ENCODE measurements at places on chromosomes 3 and 15.

GRCh38 chr3:125045965-125046364 is 9.8 kb downstream of the HEG1 start:
- DNase-seq = peak; percentile 83

DNA sequence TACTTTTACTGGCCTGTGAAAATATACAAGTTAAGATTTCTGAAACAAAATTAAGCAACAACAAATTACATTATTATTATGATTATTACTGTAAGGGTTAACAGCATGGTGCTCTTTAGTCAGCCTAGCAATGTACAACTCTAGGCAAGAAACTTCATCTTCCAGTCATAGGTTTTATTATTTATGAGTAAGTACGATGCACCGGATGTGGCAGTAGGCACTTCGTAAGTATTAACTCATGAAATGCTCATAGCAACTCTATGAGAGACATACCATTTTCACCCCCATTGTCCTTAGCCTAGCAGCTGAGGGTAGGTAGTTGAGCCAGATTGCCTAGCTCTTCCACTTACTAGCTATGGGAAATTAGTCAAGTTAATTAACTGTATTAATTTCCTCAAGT is 68.0 kb upstream of the PTPRG start:
- DNase-seq = no peak

DNA sequence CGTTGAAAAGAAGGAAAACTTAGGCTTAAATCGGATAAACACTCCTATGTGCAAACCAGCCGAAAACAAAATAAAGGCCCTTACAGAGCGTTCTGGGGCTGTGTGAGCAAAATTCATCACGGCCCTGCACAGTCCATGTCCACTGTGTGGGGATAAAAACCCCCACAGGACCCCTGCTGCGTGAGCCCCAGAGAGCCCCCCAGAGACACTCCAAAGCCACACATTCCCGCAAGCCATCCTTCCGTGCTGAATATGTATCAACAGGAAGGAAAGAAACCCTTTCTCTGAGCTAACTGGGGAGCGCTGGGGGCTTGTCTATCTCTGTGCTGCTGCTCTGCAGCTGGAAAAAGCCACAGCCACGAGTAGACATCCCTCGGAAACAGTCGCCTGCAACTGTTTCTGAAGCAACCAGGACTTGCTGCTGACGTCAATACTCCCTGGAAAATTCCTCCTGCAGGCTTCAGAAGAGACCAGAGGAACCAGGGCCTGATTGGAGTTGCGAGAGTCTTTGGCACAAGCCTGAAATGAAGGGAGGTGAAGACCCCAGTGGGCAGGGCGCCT is 72.7 kb downstream of the NUP210 start:
- DNase-seq = no peak

DNA sequence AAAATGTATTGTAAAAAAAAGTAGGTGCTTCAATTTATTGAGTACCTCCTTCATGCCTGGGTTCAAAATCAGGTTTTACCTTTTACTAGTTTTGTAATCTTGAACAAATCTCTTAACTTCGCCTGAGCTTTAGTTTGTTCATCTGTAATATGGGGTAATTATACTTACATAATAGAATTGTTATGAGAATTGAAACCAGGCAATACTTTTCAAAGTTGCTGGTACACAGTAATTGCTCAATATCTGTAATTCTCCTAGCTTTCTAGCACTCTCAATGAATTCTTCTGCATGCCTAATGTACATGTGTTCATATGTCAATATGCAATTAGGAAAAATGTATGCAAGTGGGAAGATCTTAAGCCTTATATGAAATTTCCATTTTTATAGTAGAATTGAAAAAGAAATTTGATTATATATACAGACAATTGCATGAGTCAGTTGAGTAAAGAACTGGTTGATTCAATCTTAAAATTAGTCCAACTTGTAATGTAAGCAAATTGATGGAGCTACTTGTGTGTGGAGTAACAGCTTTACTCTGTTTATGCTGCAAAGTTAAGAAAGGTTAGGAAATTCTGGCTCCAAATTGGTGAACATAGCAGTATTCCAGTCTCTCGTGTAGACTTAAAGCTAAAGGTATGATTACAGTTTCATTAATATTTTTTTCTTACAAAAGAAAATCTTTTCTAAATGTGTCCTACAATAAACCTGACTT is 4.1 kb downstream of the TNFSF10 start:
- no peak for DNase-seq

- peak; percentile 74 for DNase-seq
Measured at GRCh38 chr15:80669663-80670273, 25.3 kb upstream of the ABHD17C start.

DNA sequence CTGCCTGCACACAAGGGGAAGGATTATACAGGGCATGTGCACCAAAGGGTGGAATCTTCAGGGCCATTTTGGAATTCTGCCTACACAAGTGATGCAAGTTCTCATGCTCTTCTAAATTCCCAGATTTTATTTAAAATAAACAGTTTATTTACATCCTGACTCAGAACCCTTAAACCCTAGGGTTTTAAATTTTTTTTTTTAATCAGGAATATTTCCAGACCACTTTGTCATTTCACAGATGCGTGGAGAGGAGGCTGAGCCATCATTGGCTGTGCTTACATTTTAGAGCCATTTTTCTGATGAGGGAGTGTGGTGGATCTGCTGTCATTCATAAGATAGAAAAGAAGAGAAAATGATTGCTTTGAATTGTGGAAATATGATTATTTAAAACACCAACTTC is 65.2 kb upstream of the MNS1 start:
- no peak for DNase-seq

DNA sequence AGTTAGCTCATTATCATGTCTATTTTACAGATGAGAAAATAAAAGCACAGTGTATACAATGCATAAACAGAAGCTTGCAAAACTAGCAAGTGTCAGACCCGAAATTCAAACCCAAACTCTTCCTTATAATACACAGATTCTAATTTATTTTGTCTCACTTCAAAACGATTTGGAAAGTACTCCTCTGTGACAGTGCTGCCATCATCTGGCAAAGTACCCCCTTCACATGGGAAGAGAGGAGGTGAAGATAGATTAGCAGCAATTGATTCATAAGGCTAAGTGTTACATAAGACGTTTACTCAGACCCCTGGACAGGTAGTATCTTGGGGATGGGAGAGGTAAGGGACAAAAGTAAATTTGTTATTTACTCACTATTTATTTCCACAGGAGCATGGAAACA is 744.0 kb upstream of the SGO1 start:
- DNase-seq = peak; percentile 39

DNA sequence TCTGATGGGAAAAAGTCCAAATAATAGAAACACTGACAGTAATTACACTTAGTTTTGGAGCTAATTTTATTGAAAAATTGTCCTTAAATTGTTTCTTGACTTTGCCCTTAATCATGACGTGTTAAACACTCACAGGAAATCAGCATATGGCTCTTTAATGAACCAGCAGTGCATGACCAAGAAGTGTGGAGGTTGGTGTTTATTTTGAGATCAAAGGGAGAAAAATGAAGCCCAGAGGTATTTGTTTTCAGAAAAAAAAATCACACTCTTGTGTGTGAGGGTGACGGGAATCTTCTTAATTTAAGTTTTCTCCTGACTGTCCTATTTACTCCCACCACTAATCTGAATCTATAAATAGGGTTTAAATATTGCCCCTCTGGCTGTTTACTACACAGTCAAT is 28.8 kb upstream of the SYNM start:
- DNase-seq = no peak

- no peak for DNase-seq
Measured at GRCh38 chr15:38274135-38274534, 21.5 kb downstream of the SPRED1 start.

- no peak for DNase-seq
Measured at GRCh38 chr3:157858821-157859220, 247.4 kb downstream of the SHOX2 start.

DNA sequence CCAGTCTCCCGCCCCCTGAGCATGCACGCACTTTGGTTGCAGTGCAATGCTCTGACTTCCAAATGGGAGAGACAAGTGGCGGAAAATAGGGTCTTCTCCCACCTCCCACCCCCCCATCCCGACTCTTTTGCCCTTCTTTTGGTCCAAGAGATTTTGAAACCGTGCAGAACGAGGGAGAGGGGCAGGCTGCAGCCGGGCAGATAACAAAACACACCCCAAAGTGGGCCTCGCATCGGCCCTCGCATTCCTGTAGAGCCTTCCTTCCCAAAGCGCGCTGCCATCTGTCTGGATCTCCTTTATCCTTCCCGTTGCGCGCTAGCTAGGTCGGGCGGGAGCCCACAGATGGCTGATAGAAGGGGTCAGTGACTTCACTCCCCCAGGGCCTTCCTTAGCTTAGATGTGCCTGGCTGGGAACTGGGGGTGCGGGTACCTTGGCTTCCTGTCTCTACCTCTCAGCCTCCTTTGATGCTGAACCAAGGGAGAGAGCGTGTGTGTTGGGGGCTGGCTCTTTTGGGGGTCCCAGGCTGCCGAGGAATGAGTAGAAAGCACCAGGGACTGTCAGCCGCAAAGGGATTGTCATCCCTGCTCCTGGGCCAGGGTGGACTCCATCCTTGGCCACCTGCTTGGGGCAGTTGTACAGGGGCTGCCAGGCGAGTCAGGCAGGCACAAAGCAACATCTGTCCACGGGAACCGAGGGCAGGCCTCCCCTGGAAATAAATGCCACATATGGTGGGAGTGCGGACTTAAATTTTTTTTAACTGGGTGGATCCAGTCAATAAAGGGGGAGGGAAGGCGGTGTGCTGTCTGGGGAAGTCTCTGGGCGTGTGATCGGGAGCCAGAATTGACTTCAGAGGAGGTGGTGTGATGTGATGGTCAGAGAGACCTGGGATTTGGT is 1.8 kb downstream of the SMAD3 start:
- no peak for DNase-seq

DNA sequence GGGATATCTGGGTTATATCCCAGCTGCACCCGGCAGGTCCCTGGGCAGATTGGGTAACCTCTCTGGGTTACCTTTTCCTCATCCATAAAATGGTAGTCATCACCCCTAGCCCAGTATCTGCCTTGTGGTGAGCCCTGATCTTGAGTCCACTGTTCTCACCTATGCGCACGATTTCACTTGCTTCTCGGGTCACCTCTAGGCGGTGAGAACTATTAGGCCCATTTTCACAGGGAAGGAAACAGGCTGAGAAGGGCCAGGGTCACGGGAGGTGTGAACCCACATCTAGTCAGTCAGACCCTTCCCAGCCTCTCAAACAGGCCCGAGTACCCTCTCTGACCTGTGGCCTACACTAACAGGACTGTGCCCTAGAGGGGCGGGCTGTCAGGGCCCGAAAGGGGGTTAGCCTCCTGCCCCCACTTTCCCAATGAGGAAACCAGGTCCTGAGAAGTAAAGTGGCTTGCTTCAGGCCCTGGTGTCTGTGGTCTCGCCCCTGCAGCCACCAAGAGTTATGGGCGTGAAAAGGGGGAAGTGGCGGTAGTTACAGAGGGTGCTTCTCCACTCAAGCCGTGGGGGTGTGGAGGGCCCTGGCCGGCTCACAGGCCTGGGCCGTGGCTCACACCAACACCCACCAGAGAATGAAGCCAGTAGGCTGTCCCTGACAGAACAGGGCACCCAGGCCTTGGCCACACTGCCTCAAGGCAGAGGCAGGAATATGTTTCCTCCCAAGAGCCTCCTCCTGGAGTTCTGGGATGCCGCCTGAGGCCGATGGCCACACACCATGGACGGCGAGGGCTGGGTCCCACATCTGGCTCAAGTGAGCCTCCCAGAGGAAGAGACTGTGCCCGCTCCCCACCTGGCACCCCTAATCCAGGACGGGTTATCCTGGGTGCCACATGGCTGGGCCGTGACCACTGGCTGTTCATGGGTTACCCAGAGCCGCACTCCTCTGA is 19.5 kb downstream of the PSTPIP1 start:
- no peak for DNase-seq

GRCh38 chr3:119663885-119664284 is 3.5 kb upstream of the POPDC2 start:
- DNase-seq = no peak

DNA sequence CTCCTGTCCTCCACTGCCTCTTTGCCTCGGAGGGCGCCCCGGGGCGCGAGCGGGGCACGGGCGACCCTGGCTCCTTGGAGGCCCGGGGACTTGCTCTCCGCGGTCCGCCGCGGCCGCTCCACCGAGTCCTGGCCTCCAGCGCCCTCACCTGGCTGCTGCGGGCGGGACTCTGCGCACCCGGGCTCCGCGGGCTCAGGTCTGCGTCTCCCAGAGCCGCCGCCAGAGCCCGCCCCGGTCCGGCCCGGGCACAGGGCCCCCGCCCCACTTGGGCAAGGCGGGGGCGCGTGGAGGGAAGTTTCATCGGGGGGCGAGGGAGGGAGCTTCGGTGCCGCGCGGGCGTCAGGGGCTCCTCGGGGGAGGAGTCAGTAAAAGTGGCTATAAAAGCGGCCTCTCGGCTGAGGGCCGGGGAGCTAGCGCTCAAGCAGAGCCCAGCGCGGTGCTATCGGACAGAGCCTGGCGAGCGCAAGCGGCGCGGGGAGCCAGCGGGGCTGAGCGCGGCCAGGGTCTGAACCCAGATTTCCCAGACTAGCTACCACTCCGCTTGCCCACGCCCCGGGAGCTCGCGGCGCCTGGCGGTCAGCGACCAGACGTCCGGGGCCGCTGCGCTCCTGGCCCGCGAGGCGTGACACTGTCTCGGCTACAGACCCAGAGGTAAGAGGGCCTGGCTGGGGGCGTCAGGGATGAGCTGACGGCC is at the start of gene CEMIP:
Gene CEMIP (plus strand): TSS at position 407 of the 694 bp plus-strand sequence. CDS start 94,510 bp downstream, outside the sequence.
- DNase-seq = peak; percentile 75

DNA sequence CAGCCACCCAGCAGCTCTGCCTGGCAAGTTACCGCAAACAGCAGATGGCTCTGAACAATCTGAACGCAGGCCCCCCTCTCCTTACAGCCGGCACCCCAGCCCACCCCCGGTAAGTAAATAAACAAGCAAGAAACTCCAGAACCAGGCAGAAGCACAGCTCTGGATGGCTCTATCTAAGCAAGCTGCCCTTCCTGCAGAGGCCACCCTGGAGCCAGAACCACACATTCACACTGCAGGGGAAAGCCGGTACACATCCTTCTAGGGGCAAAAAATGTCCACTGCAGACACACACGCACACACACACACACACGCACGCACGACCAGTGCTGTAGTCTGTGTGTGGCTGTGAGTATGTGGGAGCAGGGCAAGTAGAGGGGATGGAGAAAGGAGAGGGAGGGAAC is 63.9 kb downstream of the ADCY5 start:
- no peak for DNase-seq

- DNase-seq = peak; percentile 77
Measured at GRCh38 chr15:41648770-41649169, 11.4 kb upstream of the MGA start.

- DNase-seq = no peak
Measured at GRCh38 chr3:138097192-138098172, 17.9 kb downstream of the DZIP1L start.

GRCh38 chr15:77104155-77104554 is 33.2 kb upstream of the TSPAN3 start:
- DNase-seq = peak; percentile 20

DNA sequence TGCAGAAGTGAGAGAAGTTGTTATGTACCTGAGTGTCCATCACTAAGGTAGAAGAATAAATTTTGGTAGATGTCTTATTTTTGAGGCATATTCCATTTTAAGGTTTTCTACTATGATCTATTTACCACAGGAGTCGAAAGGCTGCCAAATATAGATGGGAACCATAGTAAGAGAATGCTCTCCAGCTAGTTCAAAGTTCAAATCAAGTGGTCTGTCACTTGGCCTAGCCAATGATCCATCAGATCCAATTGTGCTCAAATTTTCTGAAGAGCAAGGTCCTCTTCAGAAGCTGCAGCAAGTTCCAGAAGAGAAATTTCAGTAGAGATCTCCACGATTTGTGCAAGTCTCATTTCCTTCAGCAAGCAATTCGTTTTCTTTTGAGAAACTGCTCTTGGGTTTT is 10.9 kb downstream of the PROS1 start:
- DNase-seq = no peak
